Inflammatory macrophage treated with lipopolysaccharide for 4 hours (primary cell): ENCODE measurements at places on chromosomes 7 and 10.

DNA sequence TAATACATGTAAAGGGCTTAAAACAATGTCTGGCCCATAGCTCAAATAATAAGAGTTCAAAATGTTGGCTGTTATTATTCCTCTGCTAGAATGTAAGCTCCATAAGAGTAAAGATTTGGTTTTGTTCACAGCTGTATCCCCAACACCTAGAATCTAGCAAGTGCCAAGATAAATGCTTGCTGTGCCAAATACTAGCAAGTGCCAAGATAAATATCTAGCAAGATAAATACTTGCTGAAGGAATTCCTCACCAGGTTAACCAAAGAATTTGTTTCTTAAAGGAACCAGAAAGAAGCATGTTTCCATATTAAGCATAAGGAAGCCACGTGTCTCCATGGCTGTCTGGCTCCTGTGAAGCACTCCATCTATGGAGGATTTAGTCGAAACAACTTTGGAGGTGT, 235.2 kb upstream of the SP4 start:
- DNase-seq = no peak

DNA sequence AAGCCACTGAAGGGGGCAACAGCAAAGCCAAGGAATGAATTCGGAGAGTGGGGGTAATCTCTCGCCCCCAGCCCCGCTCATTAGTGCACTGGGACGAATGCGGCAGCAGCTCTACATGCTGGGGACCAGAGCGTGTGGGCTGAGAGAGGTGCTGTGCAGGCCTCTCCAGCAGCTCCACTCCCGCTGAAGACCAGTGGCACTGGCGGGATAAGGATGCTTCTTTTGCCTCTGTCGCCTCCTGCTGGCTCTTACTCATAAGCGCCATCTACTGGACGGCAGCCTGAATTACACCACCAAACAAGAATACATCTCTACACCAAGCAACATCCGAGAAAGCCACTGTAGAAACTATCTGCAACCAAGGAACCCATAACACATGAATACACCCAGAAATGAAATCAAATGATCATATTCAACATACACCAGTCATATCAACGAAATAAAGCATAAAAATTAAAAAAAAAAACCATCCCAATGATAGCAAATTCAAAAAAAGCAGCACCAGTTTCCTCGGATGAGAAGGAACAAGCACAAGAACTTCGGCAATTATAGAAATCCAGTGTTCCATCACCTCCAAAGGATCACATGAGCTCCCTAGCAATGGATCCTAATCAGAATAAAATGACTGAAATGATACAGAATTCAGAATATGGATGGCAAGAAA, 79.0 kb upstream of the TMEM168 start:
- peak; percentile 28 for DNase-seq

DNA sequence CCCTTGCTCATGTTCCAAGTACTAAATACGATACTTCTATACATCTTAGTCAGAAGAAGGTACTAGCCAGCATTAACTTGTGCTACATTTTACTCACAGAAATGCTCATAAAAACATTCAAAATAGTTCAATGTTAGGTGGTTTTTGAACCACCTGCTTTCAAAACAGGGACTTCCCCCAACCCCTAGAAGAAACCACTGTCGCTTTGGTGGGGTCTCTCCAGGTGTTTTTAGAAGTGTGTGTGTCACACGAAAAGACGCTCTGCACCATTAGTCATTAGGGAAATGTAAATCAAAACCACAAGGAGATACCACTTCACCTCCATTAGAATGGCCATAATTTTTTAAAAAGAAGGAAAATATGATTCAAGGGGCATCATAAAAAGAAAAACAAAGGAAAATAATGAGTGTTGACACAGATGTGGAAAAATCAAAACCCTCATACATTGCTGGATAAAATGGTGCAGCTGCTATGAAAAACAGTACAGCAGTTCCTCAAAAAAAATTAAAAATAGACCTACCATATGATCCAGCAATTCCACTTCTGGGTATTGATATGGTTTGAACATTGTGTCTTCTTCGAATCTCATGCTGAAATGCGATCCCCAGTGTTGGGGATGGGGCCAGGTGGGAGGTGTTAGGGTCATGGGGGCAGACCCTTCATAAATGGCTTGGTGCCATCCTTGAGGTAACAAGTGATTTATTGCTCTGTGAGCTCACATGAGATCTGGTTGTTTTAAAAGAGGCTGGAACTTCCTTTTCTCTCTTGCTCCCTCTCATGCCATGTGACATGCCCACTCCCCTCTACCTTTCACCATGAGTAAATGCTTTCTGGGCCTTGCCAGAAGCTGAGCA, 74.2 kb downstream of the MALSU1 start:
- DNase-seq = peak; percentile 5

- no peak for DNase-seq
Measured at GRCh38 chr10:82211346-82211745, 336.4 kb downstream of the NRG3 start.

DNA sequence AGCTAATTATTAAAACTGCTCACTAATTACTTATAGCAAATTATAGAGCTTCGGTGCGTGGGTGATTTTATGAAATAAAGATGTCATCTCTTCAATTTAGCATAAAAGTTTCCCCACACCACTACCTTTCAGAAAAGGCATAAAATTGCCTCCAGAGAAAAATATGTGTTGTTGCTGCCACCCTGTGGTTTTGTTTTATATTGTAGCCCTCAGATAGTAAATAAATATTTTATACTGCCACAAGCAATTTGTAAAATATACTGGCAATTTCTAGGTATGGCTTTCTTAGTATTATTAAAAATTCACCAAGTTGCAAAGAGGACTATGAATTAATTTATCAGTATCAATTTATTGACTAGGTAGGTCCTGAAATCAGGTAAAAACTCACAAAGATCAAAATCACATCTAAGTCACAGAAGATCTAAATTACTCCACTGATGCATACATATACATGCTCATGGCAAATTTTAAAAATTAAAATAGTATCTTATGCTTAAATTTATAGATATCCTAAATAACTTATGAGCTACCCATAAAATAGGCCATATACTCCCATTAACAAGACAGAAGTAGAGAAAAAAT, 26.5 kb downstream of the ASNS start:
- DNase-seq = peak; percentile 13

- DNase-seq = no peak
Measured at GRCh38 chr10:90018819-90019218, 317.4 kb downstream of the KIF20B start.

DNA sequence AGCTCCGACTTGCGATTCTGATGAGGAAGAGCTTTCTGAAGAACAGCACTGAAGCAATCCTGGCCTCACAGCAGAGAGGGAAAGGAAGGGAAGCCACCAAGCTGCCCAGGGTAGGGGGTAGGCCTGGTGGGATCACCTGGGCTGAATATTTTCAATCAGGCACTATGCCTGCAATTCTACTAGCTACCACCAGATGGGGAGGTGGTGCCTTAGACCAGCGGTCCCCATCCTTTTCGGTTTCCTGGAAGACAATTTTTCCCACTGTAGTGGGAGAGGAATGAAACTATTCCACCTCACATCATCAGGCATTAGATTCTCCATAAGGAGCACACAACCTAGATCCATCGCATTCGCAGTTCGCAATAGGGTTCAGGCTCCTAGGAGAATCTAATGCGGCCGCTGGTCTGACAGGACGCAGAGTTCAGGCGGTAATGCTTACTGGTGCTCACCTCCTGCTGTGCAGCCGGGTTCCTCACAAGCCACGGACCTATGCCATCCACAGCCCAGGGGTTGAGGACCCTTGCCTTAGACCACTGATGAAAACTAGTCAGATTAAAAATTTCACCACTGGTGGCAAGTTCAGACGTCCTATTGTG, 2.7 kb downstream of the LRRC20 start:
- peak; percentile 26 for DNase-seq

DNA sequence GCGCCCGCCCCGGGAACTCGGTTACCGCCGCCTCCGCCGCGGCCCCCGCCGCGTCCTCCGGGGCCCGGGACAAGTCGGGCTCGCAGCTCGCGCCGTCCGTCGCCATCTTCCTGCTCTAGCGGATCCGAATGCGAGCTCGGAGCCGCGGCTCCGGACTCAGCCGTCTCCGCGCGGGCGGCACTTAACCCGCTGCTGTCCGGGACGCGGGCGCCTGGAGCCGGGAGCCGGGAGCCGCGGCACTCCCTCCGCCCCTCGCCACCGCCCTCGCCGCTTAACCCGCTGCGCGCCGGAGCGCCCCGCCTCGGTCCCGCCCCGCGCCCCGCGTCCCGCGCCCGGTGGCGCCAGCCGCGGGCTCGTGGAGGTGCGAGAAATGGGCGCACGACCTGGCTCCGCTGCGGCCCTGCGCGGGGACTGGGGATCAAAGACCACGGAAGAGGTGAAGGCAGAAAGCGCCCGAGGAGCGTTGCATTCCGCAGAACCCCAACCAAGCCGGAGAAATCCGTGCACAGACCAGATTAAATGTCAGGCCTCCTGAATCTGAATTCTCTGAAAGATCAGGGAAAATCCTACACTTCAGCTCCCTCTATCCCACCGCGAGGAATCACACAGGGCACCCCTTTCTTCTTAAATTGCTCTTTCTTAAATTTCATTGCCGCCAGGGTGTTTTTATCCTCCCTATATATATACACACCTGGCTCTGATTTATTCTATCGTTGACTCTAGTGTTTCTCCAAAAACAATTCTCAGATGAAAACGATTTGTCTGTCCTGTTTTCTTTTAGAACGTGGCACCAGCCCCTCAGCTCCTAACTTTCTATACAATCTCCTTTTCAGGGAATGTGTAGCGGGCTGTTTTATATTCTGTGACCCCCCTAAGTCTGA, at the start of gene CTTNBP2:
Gene CTTNBP2 (minus strand): TSS at position 132 of the 881 bp plus-strand sequence. CDS start 26 bp downstream, at position 106.
- DNase-seq = peak; percentile 7

- DNase-seq = no peak
Measured at GRCh38 chr7:69663911-69664832, 65.9 kb downstream of the AUTS2 start.

DNA sequence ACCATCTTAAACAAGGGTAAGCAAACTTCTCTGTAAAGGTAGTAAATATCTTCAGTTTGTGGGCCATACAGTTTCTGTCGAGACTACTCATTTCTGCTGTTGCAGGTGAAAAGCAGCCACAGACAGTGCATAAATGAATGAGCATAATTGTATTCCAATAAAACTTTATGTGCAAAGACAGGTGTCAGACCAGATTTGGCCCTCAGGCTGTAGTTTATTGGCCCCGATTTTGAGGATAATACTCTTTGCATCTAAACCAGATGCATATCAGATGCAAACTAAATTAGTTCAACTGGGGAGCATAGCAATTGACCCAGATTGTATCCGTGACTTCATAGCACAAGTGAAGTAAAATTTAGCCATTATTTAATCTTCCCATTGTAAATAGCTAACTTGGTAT, 70.0 kb downstream of the SNX10 start:
- peak; percentile 22 for DNase-seq

DNA sequence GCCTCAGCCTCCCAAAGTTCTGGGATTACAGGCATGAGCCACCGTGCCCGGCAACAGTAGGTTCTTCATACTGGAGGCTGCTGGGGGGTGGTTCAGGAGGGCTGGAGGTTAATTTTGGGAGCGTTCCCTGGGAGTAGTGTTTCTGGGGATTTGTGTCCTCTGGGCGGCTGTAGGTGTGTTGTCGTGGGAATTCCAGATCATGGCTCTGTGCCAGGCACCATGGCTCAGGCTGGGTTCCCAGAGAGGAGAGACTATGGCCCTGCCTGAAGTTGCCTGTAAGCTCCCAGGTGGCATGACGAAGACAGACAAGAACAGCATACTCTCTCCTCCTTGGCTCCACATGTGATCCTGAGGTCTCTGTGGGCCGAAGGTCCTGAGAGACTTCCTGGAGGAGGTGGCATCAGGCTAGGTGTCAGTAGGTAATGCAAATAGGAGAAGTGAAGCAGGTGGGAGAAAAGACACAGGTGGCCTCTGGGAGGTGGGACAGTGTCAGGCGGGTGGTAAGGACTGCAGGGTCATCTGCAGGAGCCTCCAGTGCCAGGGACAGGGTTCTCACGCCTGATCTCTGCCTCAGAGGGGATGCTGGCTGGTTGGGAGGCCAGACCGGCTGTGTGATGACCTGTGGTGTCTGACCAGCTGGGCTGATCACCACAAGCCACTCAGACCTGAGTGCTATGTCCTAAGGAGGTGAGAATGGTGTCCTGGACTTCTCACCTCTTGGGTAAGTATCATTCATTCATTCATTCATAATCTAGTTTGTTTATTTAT, 18.7 kb downstream of the CLIP2 start:
- no peak for DNase-seq

DNA sequence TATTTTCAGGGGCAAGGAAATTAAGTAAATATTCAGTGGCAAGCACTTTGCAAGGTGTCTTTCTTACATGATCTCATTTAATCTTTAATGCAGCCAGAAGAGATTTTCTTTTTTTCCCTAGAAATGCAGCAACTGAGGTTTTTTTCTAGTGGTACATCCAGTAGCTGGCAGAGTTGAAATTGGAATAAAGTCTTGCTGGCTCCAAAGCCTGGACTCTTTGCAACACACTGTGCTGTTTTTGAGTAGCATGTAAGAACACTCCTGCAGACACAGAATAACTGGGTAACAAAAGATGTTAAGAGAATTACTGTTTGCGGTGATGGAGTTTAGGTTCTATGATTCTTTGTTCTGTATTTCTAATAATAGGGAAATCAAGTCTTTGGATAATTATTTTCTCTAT, 123.6 kb downstream of the PON1 start:
- DNase-seq = no peak

- DNase-seq = no peak
Measured at GRCh38 chr7:30745261-30745941, 6.5 kb upstream of the INMT start.

- DNase-seq = no peak
Measured at GRCh38 chr10:72508033-72508432, 117.8 kb downstream of the MICU1 start.

DNA sequence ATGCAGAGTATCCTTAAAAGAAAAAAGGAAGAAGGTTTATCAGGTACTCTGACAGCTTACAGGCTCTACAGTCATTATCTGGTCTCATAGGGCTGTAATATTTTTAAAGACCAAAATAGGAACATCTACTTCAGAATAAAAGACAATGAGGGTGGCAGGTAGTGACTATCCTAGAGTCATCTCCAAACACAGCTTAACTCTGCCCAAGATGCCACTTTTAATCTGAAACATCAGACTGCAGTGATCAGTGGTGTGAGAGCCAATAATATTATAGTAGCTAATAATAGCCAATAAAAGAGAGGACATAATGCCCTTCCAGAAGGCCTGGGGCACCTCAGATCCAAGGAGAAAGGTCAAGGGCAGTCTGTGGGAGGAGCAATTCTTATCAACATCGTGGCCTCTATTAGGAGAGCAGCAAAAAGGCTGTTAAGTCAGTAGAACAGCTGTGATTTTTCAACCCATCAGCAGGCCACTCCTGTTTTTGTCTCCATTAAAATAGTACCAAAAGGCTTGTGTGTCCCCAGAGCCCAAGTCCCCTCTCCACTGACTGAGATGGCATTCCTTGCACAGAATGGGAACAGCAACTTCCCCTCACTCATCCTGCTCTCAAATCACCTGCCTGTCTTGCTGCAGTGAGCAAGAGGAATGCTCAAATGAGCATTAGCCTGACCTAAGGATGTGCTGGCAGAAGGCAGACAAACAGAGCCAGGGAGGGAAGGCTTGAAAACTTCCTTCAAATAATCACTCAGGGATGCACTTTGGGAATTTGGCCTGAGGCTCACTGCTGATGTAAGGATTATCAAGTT, 20.7 kb upstream of the SPOCK2 start:
- DNase-seq = no peak
